ENCODE measurements at places on chromosomes 5 and 9.

DNA sequence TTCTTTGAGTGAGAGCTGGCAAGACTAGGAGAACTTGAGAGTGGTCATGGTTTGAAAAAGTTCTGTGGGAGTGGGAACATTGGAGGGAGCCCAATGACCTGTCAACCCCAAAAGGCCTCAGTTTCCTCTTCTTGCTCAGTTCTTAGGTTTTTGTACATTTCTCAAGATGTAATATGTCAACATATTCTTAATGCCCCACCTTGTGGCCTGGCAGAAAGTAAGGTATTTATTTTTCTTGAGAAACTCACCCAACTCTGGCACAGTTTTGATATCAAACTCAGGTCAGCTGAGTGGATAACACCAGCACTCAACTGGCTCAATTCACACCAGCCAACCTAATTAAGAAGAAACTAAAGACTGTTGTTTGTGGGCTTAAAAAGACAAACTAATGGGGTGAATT is 123.0 kb upstream of the SLC27A6 start:
- no peak for DNase-seq

DNA sequence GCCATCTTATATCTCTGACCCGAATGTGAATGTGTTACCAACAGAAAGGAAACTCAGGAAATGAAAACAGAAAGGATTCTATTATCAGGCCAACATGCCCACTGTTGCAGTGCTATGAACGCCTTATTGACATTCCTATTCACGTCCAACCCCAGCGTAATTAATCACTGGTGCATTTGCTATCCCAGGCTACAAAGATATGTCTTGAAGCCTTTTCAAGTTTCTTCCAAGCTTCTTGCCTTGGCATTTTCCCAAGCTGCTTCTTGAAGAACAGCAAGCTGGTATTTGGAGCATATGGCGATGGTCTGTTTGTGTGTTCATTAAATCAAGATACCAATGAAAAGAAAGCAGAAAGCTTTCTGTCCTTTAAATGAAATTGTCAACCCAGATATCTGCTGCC is 579.2 kb upstream of the ZNF462 start:
- DNase-seq: no peak

DNA sequence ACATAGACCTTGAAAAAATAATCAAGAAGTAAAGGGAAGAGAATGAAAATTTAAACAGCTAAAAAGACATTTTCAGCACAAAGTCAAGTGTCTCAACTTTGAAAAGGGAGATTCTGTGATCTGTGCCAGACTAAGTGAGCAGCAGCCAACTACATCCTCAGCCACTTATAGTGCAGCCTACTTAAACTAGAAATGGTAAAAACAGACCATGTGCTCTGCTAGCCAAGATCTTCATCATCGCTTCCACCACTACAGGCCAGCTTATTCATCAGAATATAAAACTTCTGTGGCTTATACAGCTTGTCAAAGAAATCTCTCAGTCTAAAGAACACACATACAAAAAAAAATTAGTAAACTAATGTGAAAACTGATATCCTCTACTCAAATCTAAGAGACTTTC is 63.5 kb downstream of the CEMIP2 start:
- DNase-seq: no peak

GRCh38 chr9:90827181-90827871 is 25.7 kb downstream of the SYK start:
- DNase-seq: peak; percentile 58

DNA sequence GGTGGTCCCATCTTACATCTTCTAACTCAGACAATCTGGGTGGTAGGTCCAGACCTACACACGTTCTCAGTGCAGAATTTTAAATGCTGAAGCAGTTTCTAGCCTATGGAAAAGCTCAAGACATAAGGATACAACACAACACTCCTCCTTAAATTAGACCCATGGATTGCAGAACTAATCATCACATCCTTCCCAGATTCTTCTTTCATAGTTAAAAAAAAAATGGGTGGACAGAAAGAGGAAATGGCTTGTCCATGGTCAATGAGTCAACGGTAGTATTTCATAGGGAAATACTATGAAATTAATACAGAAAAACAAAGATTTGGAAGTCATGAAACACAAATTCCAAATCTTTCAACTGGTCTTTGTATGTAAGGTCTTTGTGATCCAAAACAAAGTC is 106.9 kb downstream of the PAPPA start:
- DNase-seq: no peak

DNA sequence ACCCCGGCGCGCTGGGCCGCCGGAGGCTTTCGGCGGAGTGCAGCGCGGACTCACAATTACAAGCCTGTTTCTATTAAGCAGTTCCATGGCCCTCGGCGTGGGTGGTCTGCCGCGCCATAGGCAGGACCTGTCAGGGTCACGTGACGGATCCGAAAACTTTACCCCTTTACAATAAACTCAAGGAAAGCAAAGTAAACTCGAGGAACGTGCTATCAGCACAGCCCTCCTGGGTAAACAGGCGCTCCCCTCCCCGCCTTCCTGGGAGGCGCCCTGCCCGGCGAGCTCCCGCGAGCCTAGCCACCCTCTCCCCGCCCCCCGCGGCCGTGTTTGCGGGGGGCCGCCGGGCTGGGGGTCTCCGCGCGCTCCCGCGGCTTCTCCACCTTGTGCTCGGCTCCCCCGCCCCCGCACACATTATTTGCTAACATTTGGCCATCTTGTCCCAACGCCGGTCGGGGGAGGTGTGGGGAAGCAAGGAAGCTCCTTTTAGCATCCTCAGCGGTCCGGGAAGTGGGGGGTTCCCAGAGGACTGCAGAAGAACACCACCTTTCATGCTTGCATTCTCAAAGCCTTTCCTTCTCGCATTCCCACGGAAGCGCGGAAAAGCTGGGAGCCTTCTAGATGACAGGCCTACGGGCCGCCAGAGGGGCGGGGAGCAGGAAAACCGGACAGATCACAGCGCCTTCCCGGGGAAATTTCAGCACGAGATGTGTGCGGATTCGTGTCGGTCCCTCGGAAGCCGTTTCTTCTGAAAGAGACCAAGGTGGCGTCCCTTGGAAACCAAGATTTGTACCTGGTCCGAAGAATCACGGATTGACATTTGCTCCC is at the start of gene PTCH1:
PTCH1 (minus strand) TSS at position 238 of the 825 bp plus-strand sequence.
- DNase-seq: no peak

- no peak for DNase-seq
These were observed 19.4 kb downstream of the USP20 start for GRCh38 chr9:129854588-129855110.

DNA sequence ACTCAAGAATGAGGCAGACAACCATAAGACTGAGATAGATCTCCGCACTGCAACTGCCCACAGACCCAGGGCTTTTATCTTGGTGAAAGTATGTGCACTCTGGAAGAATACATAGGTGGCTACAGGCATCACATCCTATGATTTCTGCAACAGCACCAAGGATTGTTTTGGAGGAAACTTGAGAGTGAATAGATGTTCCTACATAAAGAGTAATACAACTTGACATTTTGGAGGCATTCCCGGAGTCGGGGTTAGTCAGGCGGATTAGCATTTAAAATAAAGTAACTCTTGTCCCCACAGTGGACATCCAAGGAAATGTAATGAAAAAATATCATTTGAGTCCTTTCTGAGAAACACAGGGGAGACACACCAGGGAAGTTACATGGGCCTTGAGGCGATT is 26.7 kb downstream of the TMEM174 start:
- DNase-seq: no peak

GRCh38 chr9:75906531-75906930 is 16.1 kb downstream of the PCSK5 start:
- DNase-seq: no peak

DNA sequence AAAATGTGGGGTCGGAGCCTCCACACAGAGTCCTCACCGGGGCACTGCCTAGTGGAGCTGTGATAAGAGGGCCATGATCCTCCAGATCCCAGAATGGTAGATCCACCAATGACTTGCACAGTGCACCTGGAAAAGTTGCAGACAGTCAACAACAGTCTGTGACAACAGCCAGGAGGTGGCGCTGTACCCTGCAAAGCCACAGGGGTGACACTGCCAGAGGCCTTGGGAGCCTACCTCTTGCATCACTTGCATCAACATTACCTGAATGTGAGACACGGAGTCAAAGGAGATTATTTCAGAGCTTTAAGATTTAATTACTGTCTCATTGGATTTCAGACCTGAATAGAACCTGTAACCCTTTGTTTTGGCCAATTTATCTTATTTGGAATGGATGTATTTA is 614.1 kb upstream of the CDH9 start:
- no peak for DNase-seq

DNA sequence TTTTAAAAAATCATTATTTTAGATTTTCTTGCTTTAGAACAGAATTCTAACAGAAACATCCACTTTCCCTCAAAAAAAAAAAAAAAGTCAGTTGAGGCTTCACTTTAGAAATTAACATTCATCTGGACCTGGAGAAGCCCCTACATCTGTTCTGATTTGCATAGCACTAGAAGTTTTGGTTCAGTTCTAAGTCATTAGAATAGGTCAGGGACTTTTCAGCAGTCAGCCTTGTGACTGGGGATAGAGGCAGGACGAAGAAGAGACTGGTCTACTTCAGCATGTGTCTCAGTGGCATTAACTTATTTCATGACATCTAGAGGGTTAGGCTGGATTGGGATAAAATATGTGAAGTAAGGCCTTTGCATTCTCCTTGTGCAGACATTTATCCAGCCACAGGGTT is 215.8 kb upstream of the DAB2 start:
- no peak for DNase-seq

DNA sequence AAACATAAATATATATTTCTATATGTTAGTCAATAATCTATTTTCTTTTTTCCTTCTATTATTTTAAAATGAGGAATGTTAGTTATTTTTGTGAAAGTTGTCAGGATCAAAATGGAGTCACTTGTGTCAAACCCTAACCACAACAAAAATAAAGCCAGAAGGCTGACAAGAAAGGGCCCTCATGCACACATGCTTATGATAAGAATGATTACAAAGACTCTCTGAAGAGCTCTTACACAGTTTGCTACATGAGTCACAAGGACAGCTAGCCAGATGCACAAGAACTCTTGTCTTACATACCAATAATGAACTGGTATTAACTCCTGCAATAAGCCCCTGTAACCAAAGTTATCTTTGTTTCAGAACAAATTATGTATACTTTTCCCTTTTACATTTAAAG is 64.7 kb downstream of the GGTA1 start:
- no peak for DNase-seq

DNA sequence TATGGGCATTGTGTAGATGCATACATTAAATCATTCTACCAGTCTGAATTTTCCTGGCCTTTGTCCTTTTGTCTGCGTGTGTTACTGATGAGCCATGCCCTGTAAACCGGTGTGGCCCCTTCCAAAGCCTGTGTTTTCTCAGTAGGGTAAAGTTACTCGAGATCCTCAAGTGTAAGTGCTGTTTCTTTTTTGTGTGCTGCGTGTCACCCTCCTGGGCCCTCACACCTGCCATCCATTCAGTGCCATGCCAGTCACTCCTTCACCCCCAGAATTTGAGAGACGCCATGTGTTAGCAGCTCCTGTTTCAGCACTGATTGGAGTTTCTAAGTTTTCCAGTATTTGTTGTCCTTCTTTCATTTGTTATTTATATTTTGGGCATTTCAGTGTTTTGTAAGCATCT is 288.2 kb downstream of the FANCC start:
- no peak for DNase-seq

DNA sequence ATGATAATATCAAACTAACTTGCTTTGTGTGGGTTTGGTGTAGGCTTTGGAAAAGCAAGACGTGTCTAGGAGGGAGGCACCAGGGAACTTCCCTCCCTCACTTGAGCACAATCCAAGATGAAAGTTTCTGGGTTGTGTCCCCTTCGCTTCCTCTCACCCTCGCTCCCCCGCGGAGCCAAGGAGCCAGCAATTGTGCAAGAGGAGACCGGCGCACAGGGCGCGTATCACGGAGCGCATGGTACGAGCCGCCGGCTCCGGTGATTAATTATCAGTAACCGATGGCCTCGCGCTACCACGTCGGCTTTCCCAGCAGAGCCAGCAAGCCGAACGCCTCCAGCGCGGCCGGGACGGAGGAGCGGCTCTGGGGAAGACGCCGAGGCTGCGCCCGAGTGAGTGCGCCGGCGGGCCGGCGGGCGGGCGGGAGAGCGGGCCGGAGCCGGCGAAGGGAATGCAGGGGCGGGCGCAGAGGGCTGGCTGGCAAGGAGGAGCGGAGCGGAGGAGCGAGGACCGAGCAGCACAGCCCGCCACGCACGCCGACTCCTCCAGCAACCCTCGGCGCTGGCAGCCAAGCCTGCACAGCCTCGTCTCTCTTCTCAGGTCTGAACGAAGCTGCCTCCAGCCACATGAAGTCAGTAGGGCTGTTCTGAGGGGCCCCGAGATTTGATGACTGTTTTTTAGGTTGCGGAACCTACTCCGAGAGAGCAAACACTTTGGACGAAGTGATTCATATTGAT is 143.6 kb downstream of the BNC2 start:
- DNase-seq: peak; percentile 91

GRCh38 chr9:134099123-134099761 is 31.4 kb upstream of the BRD3 start:
- no peak for DNase-seq

- DNase-seq: no peak
These were observed 107.6 kb upstream of the PRSS3 start for GRCh38 chr9:33687779-33688178.

DNA sequence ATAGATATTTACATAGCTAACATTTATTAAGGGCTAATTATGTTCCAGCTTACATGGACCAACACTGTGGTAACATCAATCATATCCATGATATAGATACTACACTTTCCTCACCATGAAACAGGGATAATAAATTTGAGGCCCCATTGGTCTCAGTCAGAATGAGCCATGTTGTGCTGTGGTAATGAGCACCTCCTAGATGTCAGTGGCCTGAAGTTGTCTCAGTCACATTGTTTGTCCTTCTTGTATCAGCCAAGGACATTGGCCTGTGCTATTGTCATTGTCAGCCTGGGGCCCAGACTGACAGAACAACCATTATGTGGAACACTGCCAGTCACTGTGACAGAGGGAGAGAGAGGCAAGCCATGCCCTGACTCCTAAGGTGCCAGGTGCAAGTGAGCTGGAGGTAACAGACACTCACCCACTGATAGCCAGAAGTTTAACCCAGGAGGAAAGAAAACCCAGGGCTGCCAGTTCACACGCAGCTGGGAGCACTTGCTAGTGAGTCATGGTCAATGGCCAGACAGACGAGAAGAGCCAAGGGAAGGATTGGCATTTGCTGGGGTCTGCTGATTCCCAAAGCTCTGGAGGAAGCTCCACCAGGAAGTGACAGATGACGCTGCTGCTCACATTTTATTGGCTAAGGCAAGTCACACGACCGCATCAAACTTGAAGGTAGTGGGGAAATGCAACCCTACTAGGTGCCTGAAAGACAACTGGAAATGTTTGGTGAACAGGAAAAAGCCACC is 224.2 kb downstream of the MELK start:
- DNase-seq: no peak

- DNase-seq: no peak
These were observed 69.1 kb downstream of the GCNT1 start for GRCh38 chr9:76528056-76528455.

DNA sequence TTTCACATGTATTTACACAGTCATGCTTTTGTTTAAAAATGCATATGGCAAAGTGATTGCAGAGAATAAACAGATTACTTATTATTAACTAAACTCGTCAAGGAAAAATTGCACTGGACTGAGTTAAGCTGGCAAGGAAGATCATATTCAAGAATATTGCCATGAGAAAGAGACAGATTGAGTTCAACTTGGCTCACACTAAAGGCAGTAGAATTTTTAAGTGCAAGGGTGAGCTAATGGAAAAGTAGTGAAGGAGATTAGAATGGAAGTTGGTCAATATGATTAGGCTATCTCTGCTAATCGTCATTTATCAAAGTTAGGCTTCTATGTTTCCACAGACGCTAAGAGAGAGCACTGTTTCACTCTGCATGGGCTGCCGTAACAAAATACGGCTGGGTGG is 557.6 kb downstream of the PRR16 start:
- no peak for DNase-seq
